Heart left ventricle (tissue), 16 donors: ENCODE measurements at places on chromosomes 12 and 14.

DNA sequence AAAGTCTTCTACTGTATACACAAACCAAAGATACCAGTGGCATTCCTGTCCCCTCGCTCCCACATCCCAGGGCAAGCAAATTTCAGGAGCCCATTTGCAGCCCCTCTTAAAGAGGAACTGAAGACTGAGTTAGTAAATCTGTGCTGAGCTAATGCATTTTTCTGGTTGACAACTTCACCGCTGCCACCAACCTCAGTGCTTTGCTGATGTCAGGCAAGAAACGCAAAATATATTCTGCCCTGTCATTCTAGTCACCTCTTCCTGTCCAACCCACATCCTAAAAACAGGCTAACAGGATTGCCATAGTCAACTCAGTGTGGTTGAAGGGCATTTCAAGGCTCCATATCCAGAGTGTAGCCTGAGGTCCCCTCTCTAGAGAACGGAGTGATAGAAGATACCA lies 59.4 kb upstream of the FICD start:
- DNase-seq: no peak

- DNase-seq: no peak
Measured at GRCh38 chr12:114405519-114406271, at the start of gene TBX5. TSS of gene TBX5 (minus strand) at chr12:114406144. CDS start at chr12:114403898, 2,246 bp downstream.

- no peak for DNase-seq
Measured at GRCh38 chr14:102882226-102882906, 40.1 kb upstream of the AMN start.

- no peak for DNase-seq
Measured at GRCh38 chr12:44154128-44154527, 318.2 kb downstream of the TMEM117 start.

GRCh38 chr14:73249108-73249507 lies 11.8 kb downstream of the PAPLN start:
- DNase-seq: no peak

GRCh38 chr12:101697197-101697929 lies at the start of gene CHPT1:
TSS of gene CHPT1 (plus strand) at chr12:101697640. CDS start at chr12:101697862, 222 bp downstream.
- peak; percentile 90 for DNase-seq
